ENCODE measurements at places on chromosomes 1 and 21. TPM values are rescaled to one million over a fixed set of nuclear protein-coding genes. Genes with fewer than 3 reads are reported as not detected.

The SLAMF6 gene
- not detected for total RNA-seq

The MX2 gene
- not detected for total RNA-seq

The TUT4 gene
- total RNA-seq: 23.6 TPM

The PDE4DIP gene
- 6.7 TPM for total RNA-seq

The SPRR2G gene
- total RNA-seq: not detected

The RAB13 gene
- 135 TPM for total RNA-seq

The GJA4 gene
- total RNA-seq: not detected

The C1orf74 gene
- total RNA-seq: 1.4 TPM

The OR10Z1 gene
- not detected for total RNA-seq

The NECTIN4 gene
- 1.9 TPM for total RNA-seq

The ATF6 gene
- 14.9 TPM for total RNA-seq

The MFN2 gene
- 28.9 TPM for total RNA-seq

The SLC44A3 gene
- 2.4 TPM for total RNA-seq

The SLC30A2 gene
- 0.40 TPM for total RNA-seq

The RASSF5 gene
- total RNA-seq: 1.1 TPM

The HDAC1 gene
- 57.3 TPM for total RNA-seq

The HCRTR1 gene
- total RNA-seq: not detected

The PTGFR gene
- not detected for total RNA-seq

The BMP8A gene
- total RNA-seq: 0.22 TPM

The CLCA4 gene
- not detected for total RNA-seq

The CBR3 gene
- 12.6 TPM for total RNA-seq

The CYP2J2 gene
- total RNA-seq: 0.11 TPM

The FH gene
- total RNA-seq: 91.6 TPM

The CHI3L2 gene
- total RNA-seq: 0.72 TPM

The RBM11 gene
- not detected for total RNA-seq

The BRINP2 gene
- 0.15 TPM for total RNA-seq

The KRTAP13-2 gene
- total RNA-seq: not detected

The RABIF gene
- 13.4 TPM for total RNA-seq

The OR2AK2 gene
- not detected for total RNA-seq

The SNRNP40 gene
- 44.7 TPM for total RNA-seq

The TSACC gene
- total RNA-seq: 1.9 TPM

The PADI4 gene
- not detected for total RNA-seq

The OPTC gene
- not detected for total RNA-seq

The TTC34 gene
- total RNA-seq: 0.05 TPM

The GADD45A gene
- total RNA-seq: 81.4 TPM

The LAPTM5 gene
- total RNA-seq: 0.24 TPM

The MUTYH gene
- total RNA-seq: 6.0 TPM

The CFHR1 gene
- total RNA-seq: 0.23 TPM

The ARTN gene
- total RNA-seq: 0.41 TPM

The RPTN gene
- total RNA-seq: not detected

The SAMD13 gene
- 0.58 TPM for total RNA-seq

The ANGPTL1 gene
- total RNA-seq: not detected

The PDE4B gene
- total RNA-seq: 7.8 TPM

The GBP6 gene
- not detected for total RNA-seq

The KRTAP19-1 gene
- not detected for total RNA-seq

The ITLN2 gene
- total RNA-seq: 0.85 TPM

The RIPPLY3 gene
- total RNA-seq: 0.78 TPM

The SELENON gene
- total RNA-seq: 64.1 TPM

The SELE gene
- not detected for total RNA-seq
